ENCODE measurements at places on chromosomes 3 and 15.
A peak's percentile ranks its signal among the peaks of the same experiment; 100 is the strongest.

DNA sequence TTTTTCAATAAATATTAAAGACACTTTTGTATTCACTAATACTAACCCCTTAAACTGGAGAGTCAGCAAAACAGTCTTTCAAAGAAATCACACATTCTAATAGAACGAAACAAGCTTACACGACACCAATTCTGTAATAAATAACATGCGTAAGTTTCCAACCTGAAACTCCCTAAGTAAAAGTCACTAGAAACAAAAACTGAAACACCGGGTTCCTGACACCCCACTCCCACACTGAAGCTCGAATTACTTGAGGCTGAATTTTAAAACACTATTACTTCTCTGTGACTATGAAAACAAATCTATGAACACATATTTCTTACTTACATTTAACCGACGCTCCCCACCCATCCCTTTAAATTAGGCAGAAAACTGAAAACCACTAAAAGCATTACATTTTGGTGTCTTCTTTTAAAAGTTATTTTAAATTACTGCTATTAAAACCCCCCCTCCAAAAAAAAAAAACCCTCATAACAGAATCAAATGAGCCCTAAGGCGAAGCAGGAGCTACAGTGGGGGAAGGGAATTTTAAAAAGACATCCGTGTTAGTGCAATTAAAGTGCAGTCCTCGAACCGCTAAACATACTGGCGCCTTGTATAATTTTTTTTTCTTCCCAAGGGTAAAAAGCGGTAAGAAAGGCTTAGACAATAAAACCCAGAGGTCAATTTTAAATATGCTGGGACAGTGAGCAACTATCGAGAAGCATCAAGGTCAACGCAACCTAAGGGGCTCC is 878 bp downstream of the SPPL2A start:
- DNase-seq, result peak; percentile 40

DNA sequence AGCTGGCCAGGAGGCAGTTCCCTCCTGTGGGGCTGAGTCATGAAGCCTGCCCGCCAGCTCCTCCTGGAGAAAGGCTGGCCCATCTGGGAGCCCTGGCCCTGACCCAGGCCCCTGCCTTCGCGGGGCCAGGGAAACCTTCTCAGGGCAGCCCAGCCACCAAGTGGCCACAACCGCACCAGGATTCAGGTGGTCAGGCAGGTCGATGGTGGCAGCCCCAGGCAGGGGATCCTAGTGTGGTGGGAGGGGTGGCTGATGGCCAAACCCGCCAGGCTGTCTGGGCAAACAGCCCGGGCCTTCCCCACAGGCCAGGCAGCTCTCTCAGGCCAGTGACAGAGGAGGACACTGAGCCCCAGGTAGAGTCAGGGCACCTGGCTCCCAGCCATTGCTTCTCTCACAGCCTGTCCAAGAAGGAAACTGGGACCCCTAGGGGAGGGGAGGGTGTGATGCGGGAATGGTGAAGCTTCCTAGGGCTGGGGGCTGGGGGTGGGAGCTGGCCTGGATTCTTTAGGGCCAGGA is 1.2 kb downstream of the TWF2 start:
- DNase-seq, result no peak

DNA sequence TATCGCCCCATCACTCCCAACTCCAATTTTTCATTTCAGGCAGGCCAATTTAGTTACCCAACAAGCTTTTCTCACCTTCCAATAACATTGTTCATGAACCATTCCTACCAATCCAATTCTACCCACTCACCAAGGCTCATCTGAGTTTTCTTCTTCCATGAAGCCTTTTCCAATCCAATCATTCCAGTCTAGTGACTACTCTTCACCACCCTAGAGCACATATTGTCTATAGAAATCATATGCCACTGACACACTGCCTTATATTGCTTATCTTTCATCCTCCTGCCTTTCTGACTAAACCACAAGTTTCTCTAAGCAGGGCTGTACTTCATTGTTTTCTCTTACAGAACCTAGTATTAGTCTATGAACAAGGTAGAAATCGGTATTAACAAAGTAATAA is 11.4 kb downstream of the CCDC14 start:
- DNase-seq, result no peak

GRCh38 chr15:52440414-52440813 is 88.3 kb downstream of the MYO5A start:
- no peak for DNase-seq

GRCh38 chr15:34336991-34337556 is 507 bp downstream of the SLC12A6 start:
- DNase-seq, result peak; percentile 38

GRCh38 chr3:150759947-150760346 is 3.0 kb downstream of the SIAH2 start:
- DNase-seq, result no peak

DNA sequence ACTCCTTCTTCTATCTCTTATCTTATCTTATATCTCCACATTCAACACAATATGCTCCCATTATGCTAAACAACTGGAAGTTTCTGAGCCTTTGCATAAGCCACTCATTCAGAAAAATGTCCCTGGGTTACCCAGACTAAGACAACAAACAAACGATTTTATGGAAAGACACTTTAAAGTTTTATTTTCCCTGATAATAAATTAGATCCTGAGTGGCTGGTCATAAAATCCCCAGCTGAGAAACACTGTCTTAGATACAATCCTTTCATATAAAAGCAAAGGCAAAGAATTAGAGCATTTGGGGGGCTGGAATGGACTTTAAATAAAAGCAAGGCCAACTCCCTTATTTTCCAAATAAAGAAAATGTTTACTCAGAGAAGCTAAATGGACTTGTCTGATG is 322.3 kb downstream of the GBE1 start:
- no peak for DNase-seq

- DNase-seq, result no peak
These were observed 69.2 kb upstream of the DCP1A start for GRCh38 chr3:53416530-53416929.

DNA sequence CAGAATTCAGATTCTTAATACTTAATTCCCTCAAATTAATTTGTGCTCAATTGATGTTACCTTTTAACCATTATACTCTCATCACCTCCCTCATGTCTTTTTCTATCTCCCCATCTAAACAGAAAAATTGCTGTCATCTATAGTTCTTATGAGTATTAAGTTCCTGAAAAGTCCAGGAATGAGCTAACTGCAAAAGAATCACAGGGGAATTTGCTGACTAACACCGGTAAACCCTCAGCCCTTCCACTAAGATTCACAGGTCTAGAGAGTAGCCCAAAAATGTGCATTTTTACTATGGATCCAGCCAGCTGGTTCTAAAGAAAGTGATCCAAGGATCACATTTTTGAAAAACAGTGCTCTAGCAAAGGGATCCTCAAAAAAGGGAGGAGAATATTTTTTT is 67.0 kb downstream of the SETD2 start:
- DNase-seq, result no peak

GRCh38 chr3:102206511-102207031 is 228.2 kb upstream of the ZPLD1 start:
- DNase-seq, result no peak

- no peak for DNase-seq
These were observed 557.1 kb downstream of the NLGN1 start for GRCh38 chr3:173954647-173955046.

GRCh38 chr3:18144571-18144970 is 280.6 kb downstream of the SATB1 start:
- no peak for DNase-seq

GRCh38 chr3:12175844-12176453 is 17.2 kb upstream of the TIMP4 start:
- no peak for DNase-seq

DNA sequence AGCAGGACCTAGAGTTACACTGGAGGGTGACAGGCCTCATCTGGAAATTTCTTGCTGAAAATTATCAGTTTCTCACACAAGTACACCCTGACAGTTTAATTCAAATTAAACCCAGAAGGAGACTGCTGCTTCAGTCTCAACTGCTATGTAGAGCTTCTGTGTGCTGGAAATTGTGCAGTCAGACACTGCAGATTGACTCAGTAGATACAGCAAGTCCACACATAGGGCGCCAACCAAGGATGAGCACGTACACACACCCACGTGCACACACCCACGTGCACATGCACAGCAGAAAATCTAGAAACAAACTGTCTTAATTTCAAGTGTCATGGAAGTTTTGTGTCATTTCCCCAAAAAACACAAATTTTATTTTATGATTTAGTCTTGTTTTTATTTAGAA is 192.9 kb downstream of the PDE8A start:
- no peak for DNase-seq

GRCh38 chr3:188310270-188310710 is 156.3 kb downstream of the LPP start:
- no peak for DNase-seq

DNA sequence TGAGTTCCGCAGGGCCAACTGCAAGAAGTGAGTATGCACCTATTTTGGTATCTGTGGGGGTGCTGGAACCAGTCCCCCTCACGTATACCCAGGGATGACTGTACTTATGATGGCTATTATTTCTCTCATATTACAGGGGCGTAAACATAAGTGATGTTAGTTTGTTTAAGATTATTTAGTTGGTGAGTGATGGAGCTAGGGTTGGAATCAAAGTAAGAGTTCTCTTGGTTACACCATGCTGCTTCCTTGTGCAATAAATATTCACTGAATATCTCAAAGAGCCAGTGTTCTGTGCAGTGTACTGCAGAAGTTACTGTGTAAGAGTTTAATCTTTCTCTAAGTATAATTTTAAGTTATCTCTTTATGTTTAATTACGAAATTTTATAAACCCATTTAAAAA is 12.8 kb upstream of the UTS2B start:
- no peak for DNase-seq

- DNase-seq, result no peak
These were observed 87.7 kb upstream of the HACD2 start for GRCh38 chr3:123672429-123673146.

- no peak for DNase-seq
These were observed 617.5 kb downstream of the RBMS3 start for GRCh38 chr3:29898171-29898965.

DNA sequence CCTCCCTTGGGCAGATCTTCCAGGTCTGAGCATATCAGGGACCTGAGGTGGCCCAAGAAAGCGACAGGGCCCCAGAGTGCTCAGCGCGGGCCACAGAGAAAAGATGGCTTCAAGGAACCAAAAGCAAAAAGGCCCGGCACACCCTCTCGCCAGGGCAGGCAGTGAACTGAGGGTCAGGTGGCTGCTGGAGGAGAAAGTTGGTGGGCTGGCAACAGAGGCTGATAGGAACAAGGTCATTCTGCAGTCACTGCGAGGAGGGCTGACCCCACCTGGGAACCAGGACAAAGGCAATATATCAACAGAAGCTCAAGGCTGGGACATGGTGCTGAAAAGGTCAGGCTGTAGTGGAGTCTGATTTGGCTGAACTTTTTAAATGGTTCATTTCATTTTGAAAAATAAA is 2.8 kb upstream of the ACSBG1 start:
- no peak for DNase-seq

- DNase-seq, result no peak
These were observed 2.2 kb downstream of the DENND4A start for GRCh38 chr15:65789759-65790425.

- DNase-seq, result no peak
These were observed 213.5 kb upstream of the CRBN start for GRCh38 chr3:3392946-3393345.

GRCh38 chr15:85284497-85284896 is 95.9 kb upstream of the AKAP13 start:
- no peak for DNase-seq

GRCh38 chr3:183988216-183988790 is 29.4 kb downstream of the ABCC5 start:
- no peak for DNase-seq

DNA sequence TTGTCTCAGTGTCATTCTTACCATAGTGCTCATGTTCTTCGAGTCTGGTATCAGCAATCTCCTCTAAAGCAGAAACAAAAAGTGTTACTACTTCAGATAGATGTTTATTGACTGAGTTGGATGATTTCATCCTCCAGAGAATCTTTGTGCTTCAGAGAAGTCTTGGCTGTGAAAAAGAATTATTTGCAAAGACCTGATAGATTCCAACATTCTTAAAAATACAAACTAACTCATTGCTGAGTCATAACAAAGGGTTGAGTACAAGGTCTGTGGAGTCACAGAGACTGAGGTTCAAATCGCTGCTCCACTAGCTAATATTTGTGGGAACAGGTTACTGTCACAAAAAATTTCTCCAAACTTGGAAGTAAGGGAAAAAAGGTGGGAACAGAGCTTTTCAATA is 9.0 kb upstream of the STRIT1 start:
- DNase-seq, result no peak

GRCh38 chr3:87706176-87706575 is 352.6 kb downstream of the CGGBP1 start:
- no peak for DNase-seq

- DNase-seq, result no peak
These were observed 175.2 kb downstream of the LSAMP start for GRCh38 chr3:116270056-116270455.

GRCh38 chr3:150738688-150739087 is 24.3 kb downstream of the SIAH2 start:
- DNase-seq, result no peak

GRCh38 chr3:102054543-102055080 is 205.3 kb downstream of the NFKBIZ start:
- DNase-seq, result no peak

DNA sequence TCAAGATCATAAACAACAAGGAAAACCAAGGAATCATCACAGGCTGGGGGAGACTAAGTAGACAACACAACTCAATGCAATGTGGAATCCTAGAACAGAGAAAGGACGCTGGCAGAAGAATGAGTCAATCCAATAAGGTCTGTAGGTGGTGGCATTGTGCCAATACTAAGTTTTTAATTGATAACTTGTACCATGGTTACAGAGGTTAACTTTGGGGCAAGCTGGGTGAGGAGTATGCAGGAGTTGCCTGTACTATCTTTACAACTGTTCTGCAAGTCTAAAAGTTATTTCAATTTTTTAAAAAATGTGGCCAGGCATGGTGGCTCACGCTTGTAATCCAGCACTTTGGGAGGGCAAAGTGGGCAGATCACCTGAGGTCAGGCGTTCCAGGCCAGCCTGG is 46.2 kb downstream of the RORA start:
- DNase-seq, result no peak

GRCh38 chr3:116591236-116591635 is 118.3 kb upstream of the TUSC7 start:
- no peak for DNase-seq

DNA sequence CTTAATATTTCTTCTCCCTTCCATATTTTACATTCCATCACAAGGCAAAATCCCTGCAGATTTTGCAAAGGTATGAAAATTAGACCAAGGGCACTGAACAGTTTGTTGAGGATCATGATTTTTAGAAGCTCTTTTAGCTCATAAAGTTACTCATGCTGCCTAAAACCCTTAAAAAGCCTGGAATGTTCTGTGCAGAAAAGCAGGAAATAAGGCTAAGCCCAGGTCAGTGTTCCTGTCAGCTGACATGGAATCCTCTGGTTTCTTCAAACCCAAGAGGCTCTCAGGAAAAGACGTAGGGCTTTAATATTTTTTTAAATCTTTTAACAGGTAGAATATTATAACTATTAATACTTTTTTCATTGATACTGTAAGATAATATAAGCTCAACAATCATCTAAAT is 8.2 kb downstream of the CBLB start:
- no peak for DNase-seq
